ENCODE measurements at places on chromosomes 11 and 22.

- no peak for DNase-seq
These were observed 223.9 kb upstream of the FOLH1 start for GRCh38 chr11:49432242-49432848.

DNA sequence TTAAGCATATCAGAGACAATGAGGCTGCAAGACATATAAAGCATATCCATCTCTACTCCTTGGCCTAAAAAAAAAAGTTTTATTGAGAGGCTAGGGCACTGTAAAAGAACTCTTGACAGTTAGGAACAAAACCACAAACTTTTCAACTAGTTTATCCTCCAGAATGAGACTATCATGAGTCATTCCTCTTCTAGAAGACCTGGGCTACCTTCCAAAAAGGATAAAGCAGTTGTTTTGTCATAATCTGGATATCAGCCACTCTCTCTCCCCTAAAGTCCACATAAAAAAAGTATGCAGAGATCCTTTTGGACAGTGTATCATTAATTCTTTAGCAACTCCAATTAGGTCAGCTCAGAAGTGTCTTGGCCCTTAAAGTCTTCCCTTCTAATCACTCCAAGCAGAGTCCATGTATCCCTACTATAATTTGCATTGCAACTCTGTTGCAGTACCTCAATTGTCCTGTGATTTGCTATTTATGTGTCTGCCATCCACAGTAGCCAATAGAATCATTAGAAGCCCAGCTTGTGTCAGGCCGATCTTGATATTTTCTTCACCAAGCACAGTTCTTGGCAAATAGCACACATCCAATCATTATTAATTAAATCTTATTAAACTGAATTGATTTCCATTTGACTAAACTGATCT, 10.4 kb downstream of the OR51T1 start:
- peak; percentile 72 for DNase-seq

DNA sequence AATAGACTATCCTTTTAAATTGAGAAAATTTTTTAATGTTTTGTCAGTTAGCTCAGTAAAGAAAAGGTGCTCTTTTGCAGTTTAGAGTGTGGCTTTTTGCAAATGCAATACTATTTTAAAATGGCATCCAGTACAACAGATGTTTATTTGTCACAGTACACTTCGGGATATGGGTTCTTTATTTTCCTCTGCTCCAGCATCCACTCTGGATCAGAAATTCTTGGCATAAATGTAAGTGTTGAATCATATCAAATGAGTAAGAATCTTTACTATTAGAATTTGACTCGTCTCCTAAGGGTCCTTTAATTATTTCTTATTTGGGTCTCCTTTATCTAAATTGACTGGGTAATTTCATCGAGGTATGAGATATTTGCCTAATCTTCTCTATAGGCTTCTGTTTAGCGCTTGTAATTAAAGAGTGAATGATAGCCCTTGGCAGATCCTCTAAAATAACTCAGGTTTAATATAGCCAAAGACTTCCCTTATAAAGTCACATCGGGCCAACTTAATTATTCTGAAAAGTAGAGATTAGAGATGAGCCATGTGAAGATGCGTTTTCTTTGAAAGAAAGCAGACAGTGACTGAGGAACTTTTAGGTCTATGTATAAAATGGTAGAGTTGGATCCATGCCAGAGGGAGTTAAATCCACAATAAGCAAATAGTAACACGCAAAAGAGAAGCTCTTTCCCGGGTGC, 132.7 kb downstream of the CASP12 start:
- no peak for DNase-seq

DNA sequence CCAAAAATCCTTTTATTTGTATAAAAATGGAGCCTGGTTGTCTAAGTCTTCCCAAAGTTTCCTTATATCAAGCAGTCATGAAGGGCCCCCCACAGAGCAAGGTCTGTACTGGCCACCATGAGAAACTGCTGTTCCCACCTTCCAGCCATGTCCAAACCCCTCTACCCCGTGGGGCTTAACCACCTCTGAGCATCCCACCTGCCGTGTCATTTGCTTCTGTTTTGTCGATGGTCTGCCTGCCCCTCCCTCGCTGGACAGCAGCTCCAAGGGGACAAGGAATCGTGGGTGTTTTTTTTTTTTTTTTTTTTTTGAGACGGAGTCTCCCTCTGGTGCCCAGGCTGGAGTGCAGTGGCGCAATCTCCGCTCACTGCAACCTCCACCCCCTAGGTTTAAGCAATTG, 11.1 kb upstream of the ANO1 start:
- DNase-seq, result no peak

- no peak for DNase-seq
These were observed 30.0 kb downstream of the CYB5R2 start for GRCh38 chr11:7643314-7643713.

GRCh38 chr11:62295504-62295903, 3.4 kb downstream of the SCGB1D4 start:
- DNase-seq, result peak; percentile 19

DNA sequence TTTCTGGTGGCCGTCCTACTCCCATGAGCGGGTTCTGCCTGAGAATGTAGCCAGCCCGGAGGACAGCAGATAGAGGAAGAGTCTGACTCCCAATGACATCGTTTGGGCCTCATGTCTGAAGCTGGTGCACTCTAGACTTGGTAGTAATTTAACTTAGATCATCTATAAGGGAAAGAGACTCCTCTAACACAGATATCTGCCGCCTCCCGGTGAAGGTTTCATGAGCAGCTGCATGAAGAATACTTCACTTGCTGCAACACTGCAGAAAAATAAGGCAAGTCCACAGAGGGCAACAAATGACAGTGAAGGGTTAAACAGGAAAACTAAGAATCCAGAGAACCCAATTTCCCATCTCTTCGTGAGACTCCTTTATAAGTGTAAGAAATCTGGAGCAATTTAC, 5.9 kb upstream of the ARL2 start:
- DNase-seq, result no peak

DNA sequence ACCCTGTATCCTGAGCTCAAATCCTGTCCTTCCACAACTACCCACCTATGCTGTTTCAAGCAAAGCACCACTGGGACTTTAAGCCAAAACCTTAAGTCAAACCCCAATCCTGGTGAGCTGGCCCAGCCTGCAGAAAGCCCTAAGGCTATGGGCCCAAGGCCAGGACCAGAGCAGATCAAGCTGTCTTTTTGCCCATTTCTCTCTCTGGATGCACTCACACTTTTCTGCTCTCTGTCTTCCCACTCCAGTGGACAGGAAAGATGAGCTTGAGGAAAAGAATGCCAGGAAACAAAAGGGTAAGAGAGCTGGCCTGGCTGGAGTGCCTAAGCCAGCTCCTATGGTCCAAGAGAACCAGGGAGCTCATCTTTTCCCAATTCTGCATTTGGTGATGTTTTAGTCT, 284.3 kb upstream of the ISX start:
- DNase-seq, result no peak

DNA sequence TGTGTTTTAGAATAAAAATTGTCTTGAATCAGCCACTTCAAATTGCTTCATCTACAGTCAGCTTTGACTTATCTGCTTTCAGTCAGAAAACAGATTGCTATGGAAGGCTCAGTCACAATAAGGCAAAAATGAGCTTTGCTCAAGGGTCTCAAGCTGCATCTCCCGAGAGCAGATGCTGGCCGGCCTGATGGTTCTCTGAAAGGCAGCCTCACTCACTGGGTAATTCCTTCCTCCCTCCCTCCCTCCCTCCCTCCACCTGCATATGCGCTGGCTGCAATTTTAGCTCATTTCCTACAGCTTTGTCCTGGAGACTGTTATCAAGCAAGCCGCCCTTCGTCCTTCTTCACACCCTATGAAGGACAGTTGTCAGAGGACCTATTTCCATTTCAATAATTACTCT, 1.6 kb upstream of the IZUMO1R start:
- DNase-seq, result no peak

GRCh38 chr22:47954107-47954506, 1191.7 kb downstream of the TBC1D22A start:
- no peak for DNase-seq

GRCh38 chr11:102924851-102925380, 30.6 kb downstream of the MMP13 start:
- DNase-seq, result no peak

DNA sequence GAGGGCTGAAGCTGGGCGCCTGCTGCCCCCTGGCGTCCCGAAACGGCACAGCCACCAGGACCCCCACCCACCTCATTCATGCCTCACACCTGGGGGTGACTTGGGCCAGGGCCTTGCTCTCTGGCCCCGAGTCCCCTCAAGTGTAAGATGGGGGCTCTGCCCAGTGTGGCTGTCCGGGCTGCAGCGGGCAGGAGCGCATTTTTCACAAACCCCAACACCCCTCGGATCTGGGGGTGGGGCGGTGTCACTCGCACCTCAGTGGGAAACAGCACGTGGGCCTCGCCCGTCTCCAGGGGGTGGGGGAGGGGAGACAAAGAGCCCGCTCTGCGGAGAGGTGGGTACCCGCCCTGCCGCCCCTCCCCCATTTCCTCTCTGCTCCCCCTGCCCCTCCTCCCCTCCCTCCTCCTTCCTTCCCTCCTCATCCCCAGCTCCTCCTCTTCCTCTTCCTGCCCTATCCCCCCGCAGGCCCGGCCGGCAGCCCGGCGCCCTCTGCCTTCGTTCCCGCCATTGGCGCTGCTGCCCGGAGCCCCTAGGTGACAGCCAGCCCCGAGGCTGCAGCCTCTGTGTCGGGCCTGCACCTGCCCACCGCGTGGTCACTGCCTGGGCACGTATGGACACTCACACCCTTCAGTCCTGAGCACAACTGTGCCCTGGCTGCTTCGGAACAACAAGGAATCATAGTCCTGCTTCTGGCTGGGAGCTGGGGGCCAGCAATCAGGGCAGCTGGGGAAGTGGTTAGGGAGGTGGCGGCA, 6.8 kb upstream of the CDKN1C start:
- peak; percentile 55 for DNase-seq

DNA sequence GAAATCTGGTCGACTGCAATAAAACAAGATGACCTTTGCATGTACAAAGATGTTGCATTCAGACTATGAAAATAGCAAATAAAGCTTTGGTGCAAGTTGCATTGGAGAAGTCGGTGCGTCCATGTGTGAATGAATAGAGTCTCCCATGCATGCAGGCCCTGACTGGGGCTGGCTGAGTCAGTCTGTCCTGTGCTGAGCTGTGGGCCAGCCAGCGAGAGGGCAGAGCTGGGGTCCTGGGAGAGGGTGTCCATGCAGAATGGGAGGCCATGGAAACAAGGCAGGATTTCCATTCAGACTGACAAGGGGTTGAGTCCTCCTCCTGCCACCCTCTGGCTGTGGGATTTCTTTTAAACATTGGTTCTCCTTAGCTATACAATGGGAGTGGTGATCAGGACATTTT, 2.3 kb upstream of the CRYBB3 start:
- no peak for DNase-seq

DNA sequence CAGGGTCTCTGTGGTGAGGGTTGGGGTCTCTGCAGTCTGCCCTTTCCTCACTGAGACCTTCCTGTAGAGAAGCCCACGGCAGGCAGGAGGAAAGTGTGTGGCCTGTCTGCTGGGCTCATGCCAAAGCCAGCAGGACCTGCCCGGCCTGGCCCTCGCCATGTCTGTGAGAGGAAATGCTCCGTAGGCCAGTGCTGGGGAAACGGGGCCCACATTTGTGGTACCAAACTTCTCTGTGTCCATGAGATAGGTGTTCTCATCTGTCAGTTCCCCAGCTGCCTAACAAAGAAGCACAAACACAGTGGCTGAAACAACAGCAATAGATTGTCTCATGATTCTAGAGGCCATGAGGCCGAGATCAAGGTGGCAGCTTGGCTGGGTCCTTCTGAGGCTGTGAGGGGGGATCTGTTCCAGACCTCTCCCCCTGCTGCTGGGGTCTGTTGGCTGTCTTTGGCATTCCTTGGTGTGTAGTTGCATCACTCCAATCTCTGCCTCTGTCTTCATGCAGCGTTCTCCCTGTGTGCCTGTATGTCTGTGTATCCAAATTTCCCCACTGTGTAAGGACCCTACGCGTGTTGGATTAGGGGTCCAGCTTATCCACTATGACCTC, 772.5 kb downstream of the TBC1D22A start:
- no peak for DNase-seq

- DNase-seq, result peak; percentile 98
These were observed at the start of gene ZNF215 for GRCh38 chr11:6926208-6927029. TSS of gene ZNF215 (plus strand) at chr11:6926426. CDS start at chr11:6932273, 5,847 bp downstream.

GRCh38 chr11:61049859-61050258, 52.4 kb upstream of the CD5 start:
- no peak for DNase-seq

DNA sequence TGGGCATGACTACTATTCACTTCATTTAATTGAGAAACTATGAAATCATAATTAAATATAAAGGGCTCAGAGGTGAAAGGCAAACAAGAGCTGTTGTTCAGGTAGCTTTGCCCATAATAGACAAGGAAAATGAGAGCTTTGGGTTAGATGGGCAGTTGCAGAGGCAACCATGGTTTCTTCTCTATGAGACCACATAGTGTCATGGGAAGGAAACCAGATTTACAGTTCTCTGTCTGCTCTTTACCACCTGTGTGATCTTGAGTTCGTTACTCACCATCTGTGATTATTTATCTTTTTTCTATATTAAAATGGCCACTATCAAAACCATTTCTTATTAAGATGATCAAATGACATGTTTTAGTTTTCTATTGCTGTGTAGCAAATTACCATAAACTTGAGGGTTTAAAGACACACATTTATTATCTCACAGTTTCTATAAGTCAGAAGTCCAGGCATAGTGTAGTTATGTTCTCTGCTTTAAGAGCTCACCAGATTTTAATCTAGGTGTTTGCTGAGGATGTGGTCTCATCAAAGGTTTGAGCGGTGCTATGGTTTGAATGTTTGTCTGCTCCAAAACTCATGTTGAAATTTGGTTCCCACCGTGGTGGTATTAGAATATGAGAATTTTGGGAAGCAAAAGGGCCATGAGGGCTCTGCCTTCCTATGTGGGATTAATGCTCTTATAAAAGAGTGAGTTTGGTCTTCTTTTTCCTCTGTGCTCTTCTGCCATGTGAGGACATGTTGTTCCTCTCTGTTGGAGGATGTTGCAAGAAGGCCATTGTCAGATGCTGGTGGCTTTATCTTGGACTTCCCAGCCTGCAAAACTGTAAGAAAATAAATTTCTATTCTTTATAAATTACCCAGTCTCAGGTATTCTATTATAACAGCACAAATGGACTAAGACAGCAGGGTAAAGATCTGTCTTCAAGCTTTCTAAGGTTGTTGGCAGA, 38.2 kb downstream of the OR2AG2 start:
- DNase-seq, result no peak

DNA sequence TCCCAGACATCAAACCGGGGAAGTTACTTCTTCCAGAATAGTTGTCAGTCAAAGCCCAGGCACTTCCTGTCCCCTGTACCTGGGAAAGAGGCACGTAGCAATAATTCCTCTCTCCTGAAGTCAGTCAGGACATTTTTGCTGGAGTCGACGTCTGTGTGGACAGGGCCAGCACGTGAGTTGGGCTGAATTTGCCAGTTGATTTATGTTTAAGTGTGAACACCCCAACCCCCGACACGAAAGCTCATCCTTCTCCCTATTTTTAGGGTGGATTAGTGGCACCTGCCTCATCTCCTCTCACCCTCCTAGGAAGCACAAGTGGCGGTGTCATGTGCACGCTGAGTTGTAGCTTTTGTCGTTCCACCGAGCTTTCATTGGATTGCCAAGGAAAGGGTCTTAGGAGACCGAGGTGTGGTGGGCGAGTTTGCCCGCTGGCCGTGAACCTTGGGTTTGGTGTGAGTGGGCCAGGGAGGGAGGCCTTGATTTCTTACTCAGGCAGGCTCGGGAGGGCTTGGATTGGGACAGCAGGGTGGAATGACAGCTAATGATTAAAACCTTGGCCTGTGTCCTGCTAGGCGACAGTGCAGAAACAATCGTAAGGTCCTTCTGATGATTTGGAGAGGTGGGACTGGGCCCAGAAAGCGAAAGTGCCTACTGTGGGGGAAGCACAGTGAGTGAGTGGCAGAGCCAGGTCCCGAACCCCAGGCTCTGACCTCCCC, 87.0 kb upstream of the CRYBB3 start:
- no peak for DNase-seq
